Activated CD8-positive, alpha-beta T cell treated with anti-CD3 and anti-CD28 coated beads, Interleukin-2, amount 10 ng/mL, durations not matched to agents 7 days and 5 days (primary cell): ENCODE measurements at places on chromosomes 5 and 9.

DNA sequence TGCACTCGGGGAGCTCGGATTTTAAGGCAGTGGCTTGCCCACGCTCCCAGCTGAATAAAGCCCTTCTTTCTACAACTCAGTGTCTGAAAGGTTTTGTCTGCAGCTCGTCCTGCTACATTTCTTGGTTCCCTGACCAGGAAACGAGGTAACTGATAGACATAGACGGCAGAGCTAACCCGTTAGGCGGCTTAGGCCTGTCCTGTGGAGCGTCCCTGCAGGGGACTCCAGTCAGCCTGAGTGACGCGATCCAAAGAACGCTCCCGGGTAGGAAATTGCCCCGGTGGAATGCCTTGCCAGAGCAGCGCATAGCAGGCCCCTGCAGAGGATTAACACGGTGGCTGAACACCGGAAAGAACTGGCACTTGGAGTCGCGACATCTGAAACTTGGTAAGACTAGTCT lies 1.8 kb upstream of the SELENOP start:
- DNase-seq: no peak

GRCh38 chr5:158532739-158533138 lies 567.0 kb downstream of the EBF1 start:
- DNase-seq: no peak

DNA sequence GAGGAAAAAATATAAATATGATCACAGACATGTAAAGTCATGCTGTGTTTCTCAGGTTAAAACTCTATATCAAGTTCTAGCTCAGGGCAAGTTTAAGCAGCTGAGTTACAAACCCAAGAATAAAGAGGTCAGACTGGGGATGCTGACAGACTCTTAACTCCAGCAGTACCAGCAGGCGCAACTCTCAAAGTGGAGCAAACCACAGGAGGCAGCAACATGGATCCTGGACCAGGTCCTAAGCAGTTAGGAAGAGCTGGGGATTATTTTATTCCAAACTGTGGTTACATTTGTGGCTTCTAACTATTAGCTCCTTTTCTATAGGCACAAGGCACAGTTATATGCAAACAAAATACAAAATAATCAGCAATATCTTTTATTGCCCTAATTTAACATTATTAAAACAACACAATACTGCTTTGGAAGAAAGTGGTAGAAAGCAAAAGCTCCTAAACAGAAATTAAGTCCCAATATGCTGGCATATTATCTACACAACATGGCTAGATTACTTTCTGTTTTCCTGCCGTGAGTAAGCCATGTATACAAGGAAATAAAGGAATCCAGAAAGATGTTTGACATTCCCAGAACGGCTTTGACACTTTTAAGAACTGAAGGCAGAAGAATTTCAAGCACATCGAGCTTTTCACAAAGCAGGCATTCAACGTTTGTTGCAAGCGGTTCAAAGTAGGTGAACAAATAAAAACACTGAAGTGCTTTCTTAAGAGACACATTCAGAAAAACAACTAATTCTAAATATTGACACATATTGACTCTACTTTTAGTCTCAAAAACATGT lies 378.8 kb upstream of the ZNF608 start:
- no peak for DNase-seq

GRCh38 chr9:114604989-114605388 lies 6.1 kb upstream of the TMEM268 start:
- no peak for DNase-seq

GRCh38 chr9:4290427-4290837 lies 9.4 kb downstream of the GLIS3 start:
- no peak for DNase-seq

DNA sequence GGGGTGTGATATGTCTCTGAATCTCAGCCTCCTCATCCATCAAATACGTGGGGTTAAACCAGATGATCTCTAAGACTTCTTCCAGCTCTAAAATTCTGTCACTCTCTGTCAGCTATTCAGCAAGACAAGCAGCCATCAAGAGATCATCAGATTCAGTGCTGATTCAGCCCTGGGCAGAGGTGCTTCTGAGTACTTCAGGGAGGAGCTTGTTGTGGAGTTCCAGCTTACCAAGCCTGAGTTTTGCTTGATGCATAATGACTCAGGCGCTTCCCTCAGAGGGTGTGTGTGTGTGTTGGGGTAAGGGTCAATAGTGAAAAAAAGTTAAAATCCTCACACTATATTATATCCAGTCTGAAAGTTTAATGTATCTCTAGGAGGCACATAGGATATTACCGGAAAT lies 29.6 kb upstream of the TAF1L start:
- DNase-seq: no peak

DNA sequence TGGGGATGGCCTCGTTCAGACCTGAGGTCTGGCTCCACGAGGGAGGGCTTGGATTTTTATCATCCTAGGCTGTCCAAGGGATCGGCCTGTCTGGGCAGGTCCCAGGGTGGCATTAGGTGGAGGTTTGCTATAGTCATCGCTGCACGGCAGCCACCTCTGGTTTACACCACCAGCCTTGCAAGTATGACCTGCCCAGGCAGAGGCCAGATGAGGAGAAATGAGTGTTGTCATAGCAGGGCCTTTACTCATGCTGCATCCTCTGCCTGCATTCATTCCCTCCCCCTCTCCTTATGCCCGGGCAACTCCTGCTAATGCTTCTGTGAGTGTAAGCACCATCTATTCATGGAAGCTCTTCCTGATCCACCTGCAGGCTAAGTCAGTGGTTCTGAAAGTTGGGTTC lies 15.3 kb upstream of the NDST1 start:
- DNase-seq: no peak

- DNase-seq: no peak
These were observed 459.6 kb upstream of the PAPPA start for GRCh38 chr9:115694014-115694413.

- DNase-seq: no peak
These were observed 70.7 kb downstream of the NR2F1 start for GRCh38 chr5:93653716-93654115.

- no peak for DNase-seq
These were observed 34.2 kb upstream of the SUB1 start for GRCh38 chr5:32551194-32551593.

DNA sequence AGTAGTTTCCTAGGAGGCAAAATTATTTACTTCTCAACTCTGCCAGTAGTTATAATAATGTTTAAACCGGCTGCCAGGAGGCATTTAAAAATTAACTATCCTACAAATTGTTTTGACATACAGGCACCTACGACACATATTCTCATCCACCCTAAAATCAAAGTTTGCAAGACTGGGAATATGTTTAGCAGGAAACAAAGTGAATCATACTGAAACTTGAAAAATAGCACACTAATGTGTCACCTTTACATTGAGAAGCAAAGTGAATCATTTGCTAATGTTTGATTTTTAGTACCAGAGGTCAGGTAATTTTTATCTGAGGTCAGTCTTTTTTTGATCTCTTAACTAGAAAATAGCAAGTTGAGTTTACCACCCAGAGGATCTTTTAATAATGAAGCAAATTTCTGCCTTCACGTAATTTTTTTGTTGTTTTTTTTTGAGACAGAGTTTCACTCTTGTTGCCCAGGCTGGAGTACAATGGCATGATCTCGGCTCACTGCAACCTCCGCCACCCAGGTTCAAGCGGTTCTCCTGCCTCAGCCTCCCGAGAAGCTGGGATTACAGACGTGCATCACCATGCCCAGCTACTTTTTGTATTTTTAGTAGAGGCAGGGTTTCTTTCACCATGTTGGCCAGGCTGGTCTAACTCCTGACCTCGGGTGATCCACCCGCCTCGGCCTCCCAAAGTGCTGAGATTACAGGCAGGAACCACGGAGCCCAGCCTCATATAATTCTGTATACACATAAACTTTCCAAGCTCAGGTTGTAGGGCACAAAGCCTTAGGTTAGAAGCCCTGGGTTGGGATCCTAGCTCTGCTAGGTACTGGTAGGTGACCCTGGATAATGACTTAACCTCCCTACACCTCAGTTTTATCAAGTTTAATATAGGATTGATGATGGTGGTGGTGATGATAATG lies 124.3 kb downstream of the UGCG start:
- no peak for DNase-seq

DNA sequence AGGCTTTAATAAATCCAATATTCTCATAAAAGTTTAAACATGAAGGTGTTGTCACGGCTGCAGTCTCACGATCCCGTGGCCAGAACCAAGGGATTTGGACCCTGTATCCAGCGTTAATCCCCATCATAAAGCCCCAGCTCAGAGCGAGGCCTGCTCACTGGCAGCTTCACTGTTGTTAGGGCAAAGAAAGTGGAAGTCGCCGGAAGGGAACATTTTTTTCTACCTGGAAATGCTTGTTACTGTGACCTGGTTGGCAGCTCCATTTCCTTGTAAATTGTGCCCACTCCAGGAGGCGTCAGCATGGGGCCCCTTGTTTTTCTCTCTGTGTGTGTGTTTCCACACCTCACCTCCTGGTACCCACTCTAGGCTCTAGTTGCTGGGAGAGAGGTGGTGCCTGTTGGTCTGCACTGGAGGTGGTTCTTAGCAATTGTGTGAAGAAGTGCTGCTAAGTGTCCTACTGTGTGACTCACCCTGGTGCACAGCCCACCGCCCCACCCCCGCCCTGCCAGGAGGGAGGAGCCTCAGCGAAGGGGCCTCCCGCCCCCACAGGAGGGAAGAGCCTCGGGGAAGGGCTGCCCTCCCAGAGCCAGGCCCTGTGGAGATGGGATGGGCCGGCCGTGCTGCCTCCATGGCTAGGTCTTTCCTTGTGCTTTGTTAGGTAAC lies 105.1 kb downstream of the EHMT1 start:
- DNase-seq: no peak

GRCh38 chr5:14870337-14871213 lies 1.0 kb downstream of the ANKH start:
- DNase-seq: peak; percentile 69

DNA sequence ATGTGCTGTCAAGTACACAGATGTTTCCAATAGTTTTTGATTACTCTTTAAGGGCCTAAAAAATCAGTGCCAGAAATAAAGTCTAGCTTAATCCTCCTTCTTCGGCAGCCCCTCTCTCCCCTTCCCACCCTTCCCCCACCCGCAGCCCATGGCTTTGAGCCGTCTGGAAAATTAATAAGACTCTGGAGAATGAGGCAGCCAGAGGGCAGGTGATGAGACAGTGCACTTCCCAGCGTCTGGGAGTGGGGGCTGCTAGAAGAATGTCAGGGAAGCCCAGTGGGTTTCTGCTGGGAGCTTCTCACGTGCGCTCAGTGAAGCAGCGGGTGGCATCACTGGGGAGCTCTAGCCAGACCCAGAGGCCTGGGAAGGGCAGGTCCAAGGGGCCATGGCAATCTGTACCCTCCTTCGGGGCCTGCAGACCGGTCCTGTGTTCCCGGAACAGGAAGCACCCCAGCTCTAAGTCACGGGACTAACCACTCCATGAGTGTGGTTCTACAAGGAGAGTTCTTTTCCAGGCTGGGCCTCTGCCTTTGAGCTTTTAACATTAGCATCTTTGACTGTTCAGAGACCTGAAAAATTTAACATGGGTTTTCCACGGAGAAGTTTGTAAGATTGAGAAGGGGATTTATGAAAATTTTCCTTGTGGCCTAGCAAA lies 164.8 kb upstream of the OTULINL start:
- DNase-seq: no peak

- DNase-seq: peak; percentile 85
These were observed 38.4 kb downstream of the HRH2 start for GRCh38 chr5:175696139-175696854.

GRCh38 chr5:33582417-33582816 lies 141.7 kb downstream of the TARS1 start:
- no peak for DNase-seq

DNA sequence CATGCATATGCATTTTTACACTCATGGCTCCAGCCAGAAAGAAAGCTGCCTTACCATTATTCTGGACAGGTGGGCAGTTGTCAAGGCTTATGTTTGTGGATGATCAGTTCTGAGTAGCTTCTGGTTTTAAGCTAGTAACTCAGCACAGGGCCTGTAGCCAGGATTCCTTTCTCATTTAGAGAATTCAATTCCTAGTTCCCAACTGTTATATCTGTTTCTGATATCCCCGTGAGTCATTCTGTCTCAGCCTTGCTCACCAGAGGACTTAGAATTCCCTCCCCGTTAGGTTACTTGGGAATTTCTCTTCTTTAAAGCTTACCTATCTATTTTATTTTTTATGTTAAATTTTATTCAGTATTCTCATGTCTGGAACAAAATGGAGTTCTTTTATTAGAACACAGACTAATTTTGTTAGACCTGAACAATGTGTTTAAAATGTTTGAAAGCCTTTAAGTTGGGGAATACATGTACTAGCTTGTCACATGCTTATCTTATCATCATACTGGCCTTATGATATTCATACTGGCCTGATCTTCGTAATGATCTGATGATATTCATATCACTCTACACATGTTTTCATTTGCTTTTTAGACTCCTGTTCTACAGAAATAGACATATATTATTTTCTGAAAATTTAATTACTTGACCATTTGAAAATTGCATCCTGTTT lies 47.1 kb downstream of the CAST start:
- no peak for DNase-seq

DNA sequence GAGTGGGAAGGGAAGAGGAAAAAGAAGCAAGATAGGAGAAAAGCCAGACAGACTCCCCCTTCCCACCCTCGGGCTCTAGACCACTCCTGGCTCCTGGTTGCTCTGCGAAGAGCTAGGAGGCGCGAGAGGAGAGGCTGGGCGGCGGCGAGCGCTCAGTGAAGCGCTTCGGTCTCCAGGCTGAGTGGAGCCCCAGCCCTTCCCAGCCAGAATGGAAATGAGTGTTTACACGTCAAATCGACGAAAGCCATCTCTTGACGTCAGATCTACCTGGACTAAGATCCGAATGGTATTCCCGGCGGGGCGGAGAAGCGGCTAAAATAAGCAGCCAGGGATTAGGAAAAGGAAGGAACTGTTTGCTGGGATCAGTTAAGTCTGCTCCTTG lies at the start of gene PCSK1:
PCSK1 (minus strand) TSS at position 183 of the 382 bp plus-strand sequence. CDS start 206 bp downstream, outside the sequence.
- no peak for DNase-seq

GRCh38 chr5:55991768-55992486 lies 2.8 kb downstream of the IL6ST start:
- DNase-seq: no peak

DNA sequence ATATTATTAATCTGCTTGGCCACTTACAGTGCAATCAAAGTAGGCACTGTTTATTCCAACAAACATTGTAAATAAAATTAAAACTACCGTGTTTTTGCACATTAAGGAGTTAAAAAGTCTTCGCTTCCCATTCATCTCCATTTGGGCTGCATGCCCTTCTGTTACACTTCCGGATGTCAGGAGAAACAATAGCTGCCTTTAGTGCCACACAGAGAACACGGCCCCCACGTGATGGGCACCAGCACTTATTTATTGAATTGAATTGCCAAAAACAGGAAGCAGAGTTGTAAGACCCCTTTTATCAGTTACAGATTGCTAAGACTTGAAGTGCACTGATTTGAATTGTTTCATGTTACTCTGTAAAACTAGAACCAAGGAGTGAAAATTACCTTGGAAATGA lies 80.4 kb downstream of the LHFPL2 start:
- DNase-seq: no peak

DNA sequence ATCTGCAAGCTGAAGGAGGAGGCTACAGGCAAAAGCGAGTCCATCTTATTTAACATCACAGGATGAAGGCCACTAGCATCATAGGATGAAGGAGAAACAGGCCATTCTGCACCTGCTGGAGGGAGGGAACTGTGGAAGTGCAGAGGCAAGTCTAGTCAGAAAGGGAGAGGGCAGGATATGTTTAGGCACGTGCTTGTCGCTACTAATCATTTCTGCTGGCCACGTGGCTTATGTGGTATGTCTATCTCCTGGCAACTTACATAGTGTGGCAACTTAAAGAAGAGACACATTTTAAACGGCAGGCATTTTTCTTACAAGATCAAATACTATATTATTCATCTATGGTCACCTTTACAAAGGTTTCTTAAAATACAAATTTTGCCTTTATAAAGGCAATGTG lies 74.0 kb downstream of the GNAQ start:
- no peak for DNase-seq

- DNase-seq: no peak
These were observed 28.8 kb downstream of the LPCAT1 start for GRCh38 chr5:1494780-1495524.

- DNase-seq: no peak
These were observed 16.4 kb upstream of the MATR3 start for GRCh38 chr5:139277171-139277570.
